ENCODE measurements at places on chromosomes 1 and 21.

- peak; percentile 48 for DNase-seq
Observed at GRCh38 chr1:202317941-202318925, 23.5 kb downstream of the UBE2T start.

GRCh38 chr1:156135930-156136871 is 17.2 kb upstream of the SEMA4A start:
- no peak for DNase-seq

DNA sequence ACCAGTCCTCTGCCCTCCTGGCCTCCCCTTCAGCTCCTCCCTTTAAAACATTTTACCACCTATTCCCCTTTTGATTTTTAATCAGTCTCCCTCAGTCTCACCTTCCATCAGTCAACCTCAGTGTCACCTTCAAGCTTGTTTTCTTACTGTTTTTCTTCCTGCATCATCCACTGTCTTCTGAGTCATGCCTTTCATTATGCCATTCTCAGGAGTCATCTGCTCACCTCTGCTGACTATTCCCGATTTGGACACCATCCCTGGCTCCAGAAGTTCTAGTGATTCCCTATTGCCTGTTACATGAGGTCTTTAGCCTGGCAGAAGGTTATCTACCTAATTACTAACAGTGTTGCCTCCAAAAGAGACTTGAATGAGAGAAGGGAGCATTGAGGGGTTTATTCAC is 23.9 kb downstream of the NFASC start:
- no peak for DNase-seq

DNA sequence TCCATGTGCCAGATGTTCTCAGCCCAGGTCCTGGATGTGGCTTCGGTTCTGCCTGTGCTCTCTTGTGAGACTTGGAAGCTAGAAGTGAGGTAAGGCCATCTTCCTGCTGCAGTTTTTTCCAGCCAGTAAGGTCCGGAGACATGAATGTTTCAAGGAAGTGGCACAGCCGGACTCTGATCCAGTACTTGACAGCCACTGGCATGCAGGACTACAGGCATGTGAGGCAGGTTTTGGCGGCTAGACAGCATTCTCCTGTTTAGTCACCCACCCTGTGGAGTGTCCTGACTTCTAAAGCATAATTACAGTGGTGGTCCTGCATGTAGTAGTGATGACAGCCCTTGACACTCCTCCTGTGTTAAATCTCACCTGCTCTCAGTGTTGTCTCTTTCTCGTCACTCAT is 72.3 kb downstream of the TNFSF4 start:
- DNase-seq: no peak

DNA sequence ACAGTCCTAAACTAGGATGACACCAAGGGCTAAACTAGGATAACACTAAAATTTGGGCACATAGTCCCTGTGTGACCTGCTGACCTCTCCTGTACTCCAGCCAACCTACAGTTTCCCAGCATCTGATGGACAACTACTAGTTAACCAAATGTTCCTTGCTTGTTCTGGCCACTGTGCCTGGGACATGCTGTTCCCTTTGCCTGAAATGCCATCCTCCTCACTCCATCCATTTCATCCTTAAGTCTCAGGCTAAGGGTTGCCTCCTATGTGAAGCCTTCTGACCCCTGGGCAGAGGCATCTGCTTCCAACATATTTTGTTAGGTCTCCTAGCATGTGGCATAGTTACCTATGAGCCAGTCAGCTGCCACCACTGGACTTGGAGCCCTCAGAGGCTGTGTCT is 204.9 kb upstream of the JUN start:
- DNase-seq: no peak

GRCh38 chr1:48077795-48078222 is 80.6 kb upstream of the TRABD2B start:
- DNase-seq: no peak

DNA sequence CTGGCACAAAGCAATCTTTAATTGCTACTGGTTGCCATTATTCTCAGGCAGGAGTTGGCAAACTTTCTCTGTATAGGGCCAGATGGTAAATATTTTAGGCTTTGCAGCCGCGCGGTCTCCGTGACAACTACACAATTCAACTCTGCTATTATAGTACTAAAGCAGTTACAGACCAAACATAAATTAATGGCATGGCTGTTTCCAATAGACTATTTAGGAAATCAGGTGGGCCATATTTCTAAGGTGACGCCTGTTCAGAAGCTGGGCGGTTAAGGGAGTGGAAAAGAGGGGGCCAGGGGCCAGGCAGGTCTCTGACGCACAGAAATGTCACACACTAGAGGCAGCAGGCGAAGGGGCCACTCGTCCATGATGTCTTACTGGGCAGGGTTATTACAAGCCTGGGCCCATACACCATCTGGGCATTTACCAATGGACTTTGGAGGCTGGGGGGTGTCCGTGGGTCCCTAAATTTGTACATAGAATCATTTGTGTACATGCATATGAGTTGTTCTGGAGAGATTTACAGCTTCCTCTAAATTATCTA is 80.1 kb downstream of the STUM start:
- no peak for DNase-seq

DNA sequence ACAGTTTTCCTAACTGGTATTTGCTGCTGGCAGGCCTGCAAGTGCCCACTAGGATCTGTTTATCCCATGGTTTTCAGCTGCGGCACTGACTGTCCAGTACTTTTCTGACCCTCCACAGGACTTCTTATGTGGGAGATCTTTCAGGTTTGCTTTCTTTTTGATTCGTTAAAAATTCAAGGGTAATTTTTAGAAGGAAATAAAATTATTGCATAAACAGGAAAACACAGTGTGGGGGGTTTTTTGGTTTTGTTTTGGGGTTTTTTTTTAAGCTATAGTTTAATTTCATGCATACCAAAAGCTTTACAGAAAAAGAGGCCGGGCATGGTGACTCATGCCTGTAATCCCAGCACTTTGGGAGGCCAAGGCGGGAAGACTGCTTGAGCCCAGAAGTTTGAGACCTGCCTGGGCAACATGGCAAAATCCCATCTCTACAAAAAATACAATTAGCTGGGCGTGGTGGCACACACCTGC is 3.6 kb downstream of the NIBAN1 start:
- DNase-seq: no peak

GRCh38 chr21:19535356-19535755 is 1131.8 kb upstream of the TMPRSS15 start:
- no peak for DNase-seq

- no peak for DNase-seq
Observed at GRCh38 chr1:32725615-32725982, 23.0 kb upstream of the SYNC start.

GRCh38 chr1:186002406-186002805 is 268.2 kb downstream of the HMCN1 start:
- no peak for DNase-seq

DNA sequence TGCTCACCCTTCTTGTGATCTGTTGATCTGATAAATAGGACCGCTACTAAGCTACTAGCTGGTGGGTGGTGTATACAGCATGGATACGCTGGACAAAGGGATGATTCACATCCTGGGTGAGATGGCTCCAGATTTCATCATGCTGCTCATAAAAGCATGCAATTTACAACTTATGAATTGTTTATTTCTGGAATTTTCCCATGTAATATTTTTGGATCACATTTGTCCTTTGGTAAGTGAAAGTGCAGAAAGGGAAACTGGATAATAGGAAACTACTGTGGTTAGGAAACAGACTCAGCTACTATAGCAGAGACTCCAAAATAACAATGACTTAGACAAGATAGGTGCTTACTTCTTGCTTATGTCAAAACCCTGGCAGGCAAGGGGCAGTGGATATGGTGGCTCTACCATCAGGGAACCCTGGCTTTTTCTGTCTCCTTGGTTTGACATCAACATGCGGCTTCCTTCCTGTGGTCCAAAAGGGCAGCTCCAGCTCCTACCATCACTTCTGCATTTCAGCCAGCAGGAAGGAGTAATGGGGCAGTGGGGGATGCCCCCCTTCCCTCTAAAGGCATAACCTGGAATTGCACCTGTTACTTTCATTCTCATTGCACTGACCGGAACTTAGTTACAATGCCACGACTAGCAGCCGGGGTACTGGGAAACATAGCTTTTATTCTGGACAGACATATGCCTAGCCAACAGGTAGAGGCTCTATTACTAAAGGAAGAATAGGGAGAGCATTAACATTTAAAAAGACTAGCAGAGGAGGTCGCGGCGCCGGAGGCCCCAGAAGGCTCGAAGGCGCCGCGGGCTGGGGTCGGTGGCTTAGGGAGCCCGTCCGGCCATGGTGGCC is 13.8 kb upstream of the AK2 start:
- DNase-seq: no peak

- no peak for DNase-seq
Observed at GRCh38 chr1:70364439-70364838, 9.9 kb upstream of the ANKRD13C start.

- no peak for DNase-seq
Observed at GRCh38 chr1:28298438-28298837, 30.4 kb upstream of the MED18 start.

DNA sequence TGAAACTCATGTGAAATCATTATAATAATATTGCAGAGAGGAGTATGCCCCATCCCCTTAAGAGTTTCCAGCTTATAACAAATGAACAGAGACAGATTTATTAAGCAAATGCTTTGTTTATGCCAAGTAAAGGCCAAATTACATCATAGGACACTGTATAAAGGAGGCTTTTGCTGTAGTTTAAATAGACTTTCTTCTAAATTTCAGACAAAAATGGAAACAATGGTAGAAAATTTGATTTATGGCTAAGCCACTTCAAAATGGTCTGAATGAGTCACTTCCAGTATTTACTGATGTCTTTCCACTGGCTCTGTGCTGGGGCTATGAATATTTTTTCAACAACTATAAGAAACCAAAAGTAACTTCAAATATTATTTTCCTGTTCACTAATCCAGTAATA is 81.1 kb upstream of the ST6GALNAC5 start:
- DNase-seq: no peak

GRCh38 chr1:187854457-187854856 is 1025.7 kb downstream of the PLA2G4A start:
- no peak for DNase-seq

DNA sequence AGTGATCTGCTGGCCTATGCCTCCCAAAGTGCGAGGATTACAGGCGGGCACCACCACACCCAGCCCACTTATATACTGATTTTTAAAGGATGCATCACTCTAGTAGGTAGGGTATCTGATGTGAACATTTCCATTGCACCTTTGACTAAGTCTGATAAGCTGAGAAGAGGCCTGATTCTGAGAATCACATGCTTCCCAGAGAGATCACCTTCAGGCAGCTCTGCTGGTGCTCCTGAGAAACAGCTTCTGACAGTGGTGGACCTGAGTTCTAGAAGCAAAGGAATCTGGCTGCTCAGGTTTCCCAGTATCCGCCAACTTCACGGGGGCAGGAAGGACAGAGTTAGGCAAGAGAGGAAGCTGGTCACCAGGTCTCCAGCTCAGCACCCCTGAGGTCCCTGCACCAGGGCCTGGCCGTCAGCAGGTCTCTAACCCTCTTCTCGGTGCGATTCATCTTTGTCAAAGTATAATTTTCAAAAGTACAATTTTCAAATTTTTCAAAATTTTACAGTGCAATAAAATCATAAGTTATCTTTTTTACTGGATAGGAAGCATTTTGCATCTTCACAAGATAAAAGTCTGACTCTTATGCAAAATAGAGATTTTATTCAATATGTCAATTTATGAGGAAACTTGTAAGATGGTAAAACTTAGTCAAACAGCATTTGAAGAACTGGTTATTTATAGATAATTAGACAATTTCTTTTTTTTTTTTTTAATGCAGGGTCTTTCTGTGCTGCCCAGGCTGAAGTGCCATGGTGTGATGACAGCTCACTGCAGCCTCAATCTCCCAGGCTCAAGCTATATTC is 25.8 kb upstream of the MPZL1 start:
- no peak for DNase-seq

DNA sequence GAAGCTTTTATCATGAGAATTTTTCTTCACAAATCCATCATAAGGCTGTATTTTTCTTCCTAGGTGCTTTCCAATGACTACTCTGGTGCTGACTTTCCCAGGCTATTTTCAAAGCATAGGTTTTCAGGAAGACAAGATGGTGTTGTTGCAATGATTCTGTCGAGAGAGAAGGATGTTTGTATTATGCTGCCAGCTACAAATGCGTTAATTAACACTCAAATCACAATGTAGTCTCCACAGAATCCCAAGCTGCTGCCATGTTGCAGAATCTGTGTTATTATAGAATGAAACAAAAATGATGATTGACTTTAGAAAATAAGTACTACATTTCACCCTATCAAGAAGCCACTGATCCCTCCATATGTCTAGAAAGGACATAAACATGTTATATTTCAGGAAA is 179.5 kb upstream of the MAP1LC3C start:
- no peak for DNase-seq

- no peak for DNase-seq
Observed at GRCh38 chr1:219151467-219151866, 22.2 kb upstream of the LYPLAL1 start.

- no peak for DNase-seq
Observed at GRCh38 chr1:38125016-38125415, 78.4 kb upstream of the POU3F1 start.

- no peak for DNase-seq
Observed at GRCh38 chr1:187691439-187691838, 862.7 kb downstream of the PLA2G4A start.

DNA sequence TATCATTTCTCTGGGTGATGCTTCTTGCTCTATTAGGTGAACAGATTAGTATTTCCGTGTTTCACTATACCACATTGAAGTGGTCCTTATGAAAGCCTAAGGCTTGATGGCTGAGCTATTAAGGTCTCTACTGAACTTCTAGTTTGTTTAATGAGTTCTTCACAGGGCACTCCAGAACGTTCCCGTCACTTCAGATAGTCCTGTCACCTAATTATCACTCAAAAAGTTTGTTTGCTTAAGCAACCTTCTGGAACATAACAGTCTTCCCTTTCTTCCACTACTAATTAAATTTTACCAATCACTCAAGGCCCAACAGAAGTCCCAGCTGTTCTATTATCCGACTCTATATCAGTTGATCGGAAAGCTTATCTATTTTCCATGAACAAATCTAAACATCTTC is 104.6 kb upstream of the ZC3H11B start:
- no peak for DNase-seq

GRCh38 chr1:192485692-192486436 is 89.7 kb upstream of the RGS1 start:
- DNase-seq: no peak

DNA sequence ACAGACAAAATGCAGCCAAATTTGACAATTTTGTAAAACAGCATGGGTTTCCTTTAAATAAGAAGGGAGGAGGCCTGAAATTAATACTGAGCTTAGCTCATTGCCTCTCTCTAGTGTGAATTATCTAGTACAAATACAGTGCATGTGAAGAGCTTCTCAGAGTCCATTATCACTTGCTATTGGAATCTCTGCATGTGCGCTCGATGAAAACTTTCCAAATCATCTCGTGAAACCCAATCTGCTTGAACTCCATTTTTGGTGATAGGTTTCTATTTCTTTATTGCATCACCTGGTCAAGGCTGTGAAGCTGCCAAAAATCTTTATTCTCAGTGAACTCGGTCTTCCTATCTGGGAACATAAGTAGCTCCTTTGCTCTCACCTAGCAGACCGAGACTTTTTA is 49.5 kb upstream of the LYPLAL1 start:
- no peak for DNase-seq
